Right renal pelvis (tissue), 4 donors: ENCODE measurements at places on chromosomes 13 and 19.

DNA sequence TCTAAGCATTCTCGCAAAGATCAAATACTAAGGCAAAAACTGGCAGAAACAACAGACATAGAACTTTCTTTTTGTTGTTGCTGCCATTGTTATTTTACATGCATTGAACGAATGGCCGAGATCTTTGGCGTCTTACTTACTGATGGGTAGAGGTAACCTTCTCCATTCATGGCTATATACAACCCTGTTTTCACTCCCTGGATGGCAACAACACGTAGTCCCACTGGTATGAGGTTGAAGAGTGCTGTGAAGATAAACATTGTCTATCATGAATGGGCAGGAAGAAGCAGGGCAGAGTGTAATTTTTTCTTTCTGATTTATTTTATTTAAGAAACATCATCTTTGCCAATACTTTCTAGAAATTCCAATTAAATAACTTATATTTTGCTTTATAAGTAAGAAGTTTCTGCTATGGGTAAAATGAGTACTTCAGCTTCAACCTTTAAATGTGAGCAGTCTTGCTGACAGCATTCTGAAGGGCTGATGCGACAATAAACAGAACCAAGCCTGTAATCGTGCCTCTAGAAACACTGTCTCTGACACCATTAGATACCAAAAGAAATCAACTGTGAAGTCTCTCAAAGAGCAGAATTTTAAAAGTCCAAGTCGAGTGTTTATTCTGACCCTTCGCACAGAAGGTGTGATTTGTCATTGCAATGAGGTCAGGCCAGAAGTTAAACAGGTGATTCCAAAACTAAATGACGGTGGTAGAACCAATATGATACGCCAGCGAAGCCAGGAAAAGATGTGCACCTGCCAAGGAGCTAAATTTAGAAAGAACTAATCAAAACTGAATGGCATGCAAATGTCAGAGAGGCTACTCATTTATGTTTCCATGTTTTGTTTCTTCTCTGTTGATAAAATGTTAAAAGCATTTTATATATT lies 416.4 kb downstream of the ITGBL1 start:
- DNase-seq, result no peak

GRCh38 chr19:52190487-52191293 lies 838 bp downstream of the PPP2R1A start:
- no peak for DNase-seq

- DNase-seq, result no peak
Measured at GRCh38 chr13:87954091-87954490, 282.9 kb downstream of the SLITRK5 start.

- DNase-seq, result no peak
Measured at GRCh38 chr19:4391306-4391693, 9.0 kb downstream of the SH3GL1 start.

GRCh38 chr13:110328573-110328972 lies 21.5 kb downstream of the COL4A2 start:
- no peak for DNase-seq

GRCh38 chr13:32893176-32893575 lies 123.0 kb upstream of the KL start:
- no peak for DNase-seq

DNA sequence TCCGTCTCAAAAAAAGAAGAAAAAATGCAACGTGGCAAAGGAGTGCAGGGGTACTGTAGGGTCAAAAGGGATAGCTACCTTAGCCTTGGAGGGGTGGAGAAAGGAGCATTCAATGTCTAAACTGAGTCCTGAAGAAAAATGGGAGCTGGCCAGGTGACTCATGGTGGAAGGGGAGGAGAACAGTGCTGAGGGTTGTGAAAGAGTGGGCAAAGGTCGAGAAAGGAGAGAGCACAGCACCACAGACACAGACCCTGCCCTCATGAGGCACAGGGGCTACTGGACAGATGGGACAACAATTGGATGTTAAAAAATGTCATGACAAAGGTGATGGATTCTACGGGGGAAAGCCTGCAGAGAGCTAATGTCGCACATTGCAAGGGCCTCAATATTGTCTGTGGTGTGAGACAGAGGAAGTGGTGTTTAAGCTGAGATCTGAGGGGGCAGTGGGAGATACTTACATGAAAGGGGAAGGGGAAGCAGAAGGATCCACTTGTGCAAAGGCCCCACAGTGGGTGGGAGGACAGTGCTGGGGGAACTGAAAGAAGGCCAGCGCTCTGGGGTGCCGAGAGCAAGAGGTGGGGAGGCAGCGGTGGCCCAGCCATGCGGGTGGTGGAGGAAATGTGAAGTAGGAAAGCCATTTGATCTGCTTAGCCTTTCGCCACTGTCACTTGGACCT lies 42.9 kb upstream of the URAD start:
- no peak for DNase-seq

- no peak for DNase-seq
Measured at GRCh38 chr13:76012091-76012721, 376.1 kb downstream of the LMO7 start.

GRCh38 chr13:25587326-25587980 lies 215.7 kb downstream of the ATP8A2 start:
- no peak for DNase-seq
